ENCODE measurements at places on chromosomes 16 and 17. TPM values are rescaled to one million over a fixed set of nuclear protein-coding genes. Genes with fewer than 3 reads are reported as not detected.

ARMC5 gene
- 7.4 TPM for total RNA-seq

MYLK3 gene
- 0.37 TPM for total RNA-seq

SPNS2 gene
- not detected for total RNA-seq

KCNG4 gene
- not detected for total RNA-seq

AMZ2 gene
- 70.5 TPM for total RNA-seq

KRT24 gene
- total RNA-seq, result not detected

TCAP gene
- 0.33 TPM for total RNA-seq

GPR142 gene
- not detected for total RNA-seq

STAC2 gene
- not detected for total RNA-seq

TAT gene
- total RNA-seq, result not detected

PRCD gene
- 2.4 TPM for total RNA-seq

GDPD3 gene
- total RNA-seq, result 1.1 TPM

DLX3 gene
- total RNA-seq, result not detected

PITPNM3 gene
- 0.37 TPM for total RNA-seq

PHF12 gene
- 12.8 TPM for total RNA-seq

ASPA gene
- total RNA-seq, result 0.77 TPM

ATAD5 gene
- total RNA-seq, result 5.8 TPM

KCNJ18 gene
- not detected for total RNA-seq

CTU2 gene
- total RNA-seq, result 28.8 TPM

TEKT1 gene
- not detected for total RNA-seq

C1QTNF8 gene
- not detected for total RNA-seq

CNGB1 gene
- total RNA-seq, result not detected

PSME3IP1 gene
- 106 TPM for total RNA-seq

KRT15 gene
- total RNA-seq, result 15.3 TPM

SLC47A2 gene
- total RNA-seq, result not detected

Measured in uterine smooth muscle cell (primary cell).